Lower lobe of right lung (tissue), 2 donors: ENCODE measurements at places on chromosomes 3 and 15. TPM values are rescaled to one million over a fixed set of nuclear protein-coding genes. Genes with fewer than 3 reads are reported as not detected.

The INKA1 gene
- 5.3 TPM for total RNA-seq

GRCh38 chr15:23567921-23568320 is 2.4 kb downstream of the MKRN3 start:
- no peak overlapping the region for H3K27ac ChIP-seq
- peaks cover 5% of the 10 kb centered on the region for H3K27me3 ChIP-seq
- no peaks in the 10 kb centered on the region for H3K4me1 ChIP-seq

The SLITRK3 gene
- total RNA-seq: 0.65 TPM

DNA sequence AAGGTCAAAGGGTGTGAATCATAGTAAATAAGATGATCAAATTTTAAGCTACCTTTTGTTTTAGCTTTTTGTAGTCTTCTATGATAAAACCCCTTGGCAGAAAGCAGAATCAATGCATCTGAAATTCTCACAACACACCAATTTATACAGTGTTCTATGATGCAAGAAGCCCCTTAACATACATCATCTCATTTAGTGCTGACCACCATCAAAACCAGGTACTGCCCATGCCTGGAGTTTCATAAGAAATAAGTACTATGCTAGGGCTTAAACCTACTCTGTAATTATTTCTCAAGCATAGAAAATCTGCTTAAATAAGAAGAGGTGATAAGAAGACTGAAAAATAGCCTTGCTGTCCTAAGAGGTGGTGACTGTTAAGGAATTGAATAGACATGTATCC is 67.6 kb downstream of the NBEAL2 start:
- H3K4me1 ChIP-seq: peaks cover 5% of the 10 kb centered on the region
- peaks cover 37% of the 10 kb centered on the region for H3K36me3 ChIP-seq
- no peak for DNase-seq
- no peak overlapping the region for H3K4me3 ChIP-seq

The ERC2 gene
- total RNA-seq: 1.5 TPM

GRCh38 chr15:91385311-91385710 is 285.3 kb downstream of the SV2B start:
- H3K4me3 ChIP-seq: no peak overlapping the region
- DNase-seq: no peak
- H3K4me1 ChIP-seq: no peaks in the 10 kb centered on the region
- no peak overlapping the region for H3K27ac ChIP-seq
- H3K27me3 ChIP-seq: no peaks in the 10 kb centered on the region

The PLSCR2 gene
- total RNA-seq: 0.86 TPM

DNA sequence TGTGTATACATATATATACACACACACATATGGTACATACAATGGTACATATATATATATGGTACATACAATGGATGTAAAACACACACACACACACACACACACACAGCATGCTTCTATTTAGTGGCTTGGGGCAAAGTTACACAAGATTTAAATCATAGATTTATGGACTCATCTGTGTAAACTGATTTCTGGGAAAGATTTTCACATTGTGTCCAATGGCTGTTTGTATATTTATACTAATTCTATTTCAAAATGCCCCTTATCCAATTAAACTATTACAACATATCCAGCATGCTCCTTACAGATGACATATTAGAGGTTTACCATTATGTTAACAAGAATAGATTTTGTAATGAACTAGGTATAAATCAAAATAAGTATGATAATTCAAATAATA is 94.9 kb downstream of the ANO10 start:
- no peak for DNase-seq
- no peaks in the 10 kb centered on the region for H3K27me3 ChIP-seq
- H3K4me1 ChIP-seq: no peaks in the 10 kb centered on the region

The SNRPA1 gene
- 35.4 TPM for total RNA-seq

The ECE2 gene
- total RNA-seq: not detected

- no peak overlapping the region for H3K4me3 ChIP-seq
- no peaks in the 10 kb centered on the region for H3K27me3 ChIP-seq
- H3K4me1 ChIP-seq: no peaks in the 10 kb centered on the region
- H3K27ac ChIP-seq: no peak overlapping the region
These were observed 85.8 kb downstream of the FAM174B start for GRCh38 chr15:92569778-92570177.

DNA sequence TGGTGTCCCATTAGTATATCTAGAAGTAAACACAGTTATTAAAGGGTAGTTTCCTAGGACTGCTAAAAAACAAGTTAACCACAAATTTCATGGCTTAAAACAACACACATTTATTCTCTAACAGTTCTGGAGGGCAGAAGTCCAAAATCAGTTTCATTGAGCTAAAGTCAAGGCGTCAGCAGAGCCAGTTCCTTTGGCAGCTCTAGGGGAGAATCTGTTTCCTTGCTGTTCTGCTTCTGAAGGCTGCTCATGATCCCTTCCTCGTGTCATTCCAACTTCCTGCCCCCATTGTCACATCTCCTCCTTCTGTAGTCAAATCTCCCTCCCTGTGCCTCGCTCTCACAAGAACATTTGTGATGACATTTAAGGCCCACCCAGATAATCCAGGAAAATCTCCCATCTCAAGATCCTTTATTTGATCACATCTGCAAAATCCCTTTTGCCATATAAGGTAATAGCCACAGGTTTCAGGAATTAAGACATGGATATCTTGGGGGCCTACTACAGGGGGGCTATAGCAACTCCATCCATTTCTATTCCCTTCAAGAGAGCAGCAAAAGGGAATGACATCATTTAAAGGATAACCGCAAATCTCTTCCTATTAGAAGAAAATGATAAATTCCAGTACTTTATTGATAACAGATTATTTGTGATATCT is 50.1 kb downstream of the GPR176 start:
- no peak for DNase-seq
- H3K4me1 ChIP-seq: no peaks in the 10 kb centered on the region
- H3K27ac ChIP-seq: no peak overlapping the region

The GOLGA6L2 gene
- not detected for total RNA-seq

DNA sequence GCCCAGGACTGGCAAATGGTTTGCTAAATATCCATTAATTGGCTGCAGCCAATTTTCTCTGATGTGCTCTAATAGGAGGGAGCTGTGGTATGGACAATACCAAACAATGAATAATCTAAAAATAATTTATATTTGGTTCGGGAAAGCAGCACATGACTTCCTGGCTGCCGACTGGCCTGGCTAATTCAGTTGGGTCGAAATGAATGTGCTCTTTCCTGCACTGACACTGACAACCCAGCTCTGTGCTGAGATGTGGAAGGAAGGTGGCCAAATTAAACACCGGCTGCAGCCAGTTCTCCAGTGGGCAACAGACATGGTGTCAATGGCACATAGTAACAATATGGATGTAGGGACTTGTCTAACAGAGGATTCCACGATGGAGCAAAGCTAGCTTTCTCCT is 21.1 kb upstream of the COLQ start:
- H3K27me3 ChIP-seq: no peaks in the 10 kb centered on the region
- H3K36me3 ChIP-seq: no peaks in the 10 kb centered on the region

The CYFIP1 gene
- 153 TPM for total RNA-seq

- H3K27ac ChIP-seq: peak overlapping the region; percentile 54
- no peaks in the 10 kb centered on the region for H3K27me3 ChIP-seq
- no peak overlapping the region for H3K4me3 ChIP-seq
- DNase-seq: peak; percentile 67
- H3K4me1 ChIP-seq: peaks cover 80% of the 10 kb centered on the region
- peaks cover 9% of the 10 kb centered on the region for H3K36me3 ChIP-seq
These were observed 58.2 kb downstream of the FGD5 start for GRCh38 chr3:14876921-14877333.

GRCh38 chr3:187748050-187748481 is 2.8 kb upstream of the BCL6 start:
- H3K4me3 ChIP-seq: no peak overlapping the region
- no peaks in the 10 kb centered on the region for H3K27me3 ChIP-seq
- H3K4me1 ChIP-seq: peaks cover 42% of the 10 kb centered on the region
- no peaks in the 10 kb centered on the region for H3K36me3 ChIP-seq
- DNase-seq: peak; percentile 92

DNA sequence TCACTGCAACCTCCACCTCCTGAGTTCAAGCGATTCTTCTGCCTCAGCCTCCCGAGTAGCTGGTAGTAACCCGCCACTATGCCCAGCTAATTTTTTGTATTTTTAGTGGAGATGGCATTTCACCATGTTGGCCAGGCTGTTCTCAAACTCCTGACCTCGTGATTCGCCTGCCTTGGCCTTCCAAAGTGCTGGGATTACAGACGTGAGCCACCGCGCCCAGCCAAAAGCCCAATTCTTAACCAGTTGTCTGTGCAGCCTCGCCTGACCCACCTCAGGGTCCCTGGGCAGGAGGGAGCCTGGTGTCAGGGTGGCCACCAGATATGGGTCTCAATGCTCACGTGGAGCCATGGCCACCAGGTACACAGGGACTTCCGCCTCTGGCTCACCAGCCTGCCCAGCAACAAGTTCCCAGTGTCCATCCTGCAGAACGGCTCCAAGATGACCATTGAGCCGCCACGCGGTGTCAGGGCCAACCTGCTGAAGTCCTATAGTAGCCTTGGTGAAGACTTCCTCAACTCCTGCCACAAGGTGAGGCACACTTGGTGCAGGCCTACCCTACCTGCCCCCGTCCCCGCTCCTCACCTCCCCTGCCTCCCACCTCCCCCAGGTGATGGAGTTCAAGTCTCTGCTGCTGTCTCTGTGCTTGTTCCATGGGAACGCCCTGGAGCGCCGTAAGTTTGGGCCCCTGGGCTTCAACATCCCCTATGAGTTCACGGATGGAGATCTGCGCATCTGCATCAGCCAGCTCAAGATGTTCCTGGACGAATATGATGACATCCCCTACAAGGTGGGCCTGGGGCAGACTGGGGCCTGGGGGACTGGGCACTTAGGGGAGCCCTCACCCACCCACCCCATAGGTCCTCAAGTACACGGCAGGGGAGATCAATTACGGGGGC is 48.6 kb downstream of the SEMA3G start:
- no peak overlapping the region for H3K4me3 ChIP-seq
- no peaks in the 10 kb centered on the region for H3K27me3 ChIP-seq
- H3K27ac ChIP-seq: no peak overlapping the region
- no peaks in the 10 kb centered on the region for H3K4me1 ChIP-seq
- peaks cover 63% of the 10 kb centered on the region for H3K36me3 ChIP-seq

The NANOGP8 gene
- 0.59 TPM for total RNA-seq

DNA sequence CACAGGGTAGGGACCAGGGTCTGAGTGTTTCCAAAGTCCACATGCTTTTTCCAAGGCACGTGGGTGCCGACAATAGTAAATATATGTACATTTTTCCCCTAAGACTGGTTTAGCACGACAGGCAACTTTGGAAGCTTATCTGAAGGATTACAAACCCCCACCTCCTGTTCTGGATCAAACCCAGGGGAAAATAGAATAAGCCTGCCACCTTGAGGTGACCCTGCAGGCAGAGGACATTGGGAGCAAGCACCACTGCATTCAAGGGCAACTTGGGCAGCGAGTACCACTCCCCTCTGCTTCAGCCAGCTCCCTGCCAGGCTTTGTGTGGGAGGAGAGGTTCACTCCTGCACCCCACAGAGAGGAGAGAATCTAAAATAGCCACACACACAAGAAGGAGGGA is 44.8 kb downstream of the KBTBD12 start:
- no peak overlapping the region for H3K4me3 ChIP-seq
- H3K4me1 ChIP-seq: peaks cover under 1% of the 10 kb centered on the region
- no peak overlapping the region for H3K27ac ChIP-seq
- no peak for DNase-seq

GRCh38 chr15:55394694-55395093 is 13.5 kb downstream of the CCPG1 start:
- H3K4me1 ChIP-seq: peaks cover 13% of the 10 kb centered on the region
- H3K27ac ChIP-seq: no peak overlapping the region
- no peak overlapping the region for H3K4me3 ChIP-seq
- DNase-seq: no peak
- H3K36me3 ChIP-seq: no peaks in the 10 kb centered on the region
- no peaks in the 10 kb centered on the region for H3K27me3 ChIP-seq

DNA sequence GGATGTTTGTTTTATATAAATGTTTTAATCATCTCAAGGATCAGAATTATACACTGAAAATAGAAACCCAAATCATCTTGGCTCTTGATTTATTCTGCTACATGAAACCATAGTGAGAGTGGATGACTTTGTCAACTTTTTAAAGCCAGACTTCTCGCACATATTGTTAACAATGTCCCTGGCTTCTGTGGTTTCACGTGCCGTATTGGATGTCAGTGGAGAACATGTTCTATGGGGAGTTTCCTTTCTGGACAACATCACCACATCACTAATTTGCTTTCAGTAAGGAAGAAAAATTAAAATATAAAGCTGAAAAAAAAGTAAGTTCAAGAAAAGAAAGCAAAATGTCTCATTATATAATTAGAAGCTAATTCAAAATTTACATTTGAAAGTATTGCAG is 297.1 kb upstream of the MME start:
- no peaks in the 10 kb centered on the region for H3K36me3 ChIP-seq
- no peak for DNase-seq
- H3K27me3 ChIP-seq: no peaks in the 10 kb centered on the region
- no peak overlapping the region for H3K27ac ChIP-seq
- H3K4me3 ChIP-seq: no peak overlapping the region

DNA sequence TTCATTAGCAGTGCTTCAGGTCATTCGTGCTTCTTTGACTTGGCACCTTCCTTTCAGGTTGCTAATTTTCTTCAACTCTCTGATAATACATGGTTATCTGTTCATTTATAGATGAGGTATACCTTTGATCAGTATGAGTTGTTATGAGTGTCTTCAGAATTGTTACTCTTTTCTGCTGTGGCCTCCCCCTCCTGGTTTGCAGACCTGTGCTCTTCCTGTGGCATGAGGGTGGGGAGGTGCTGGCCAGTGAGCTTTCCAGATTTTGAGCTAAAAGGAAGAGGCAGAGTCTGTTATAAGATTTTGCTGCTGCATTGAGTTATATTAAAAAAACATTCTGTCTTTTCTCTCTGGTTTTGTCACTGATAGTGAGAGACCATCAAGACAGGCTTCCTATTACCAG is 30.8 kb upstream of the GOLGA6L9 start:
- no peaks in the 10 kb centered on the region for H3K4me1 ChIP-seq
- no peaks in the 10 kb centered on the region for H3K36me3 ChIP-seq
- DNase-seq: no peak
- H3K27me3 ChIP-seq: no peaks in the 10 kb centered on the region
- H3K27ac ChIP-seq: no peak overlapping the region

The REC114 gene
- not detected for total RNA-seq

The SLC24A5 gene
- total RNA-seq: not detected
